Tibial nerve (tissue), 4 donors: ENCODE measurements at places on chromosomes 7 and 10. TPM values are rescaled to one million over a fixed set of nuclear protein-coding genes. Genes with fewer than 3 reads are reported as not detected.

DNA sequence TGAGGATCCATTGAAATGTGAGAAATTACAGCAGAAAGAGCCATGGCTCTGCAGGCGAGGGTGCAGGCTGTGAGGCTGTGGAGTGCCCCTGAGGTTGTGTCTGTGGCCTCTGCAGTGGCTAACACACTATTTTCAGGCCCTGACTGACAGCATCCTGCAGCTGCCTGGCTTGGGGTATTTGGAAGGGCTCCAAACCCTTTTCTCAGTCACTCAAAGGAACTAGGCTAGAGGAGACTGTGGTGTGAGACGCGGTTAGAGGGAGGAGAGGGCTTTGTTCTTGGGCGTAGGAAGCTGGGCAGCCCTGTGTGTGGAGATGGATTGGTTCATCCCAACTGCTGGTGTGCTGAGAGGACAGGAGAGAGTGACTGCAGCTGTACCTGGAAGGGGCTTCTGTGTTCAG lies 134.9 kb downstream of the RAMP3 start:
- no peak for DNase-seq
- H3K27me3 ChIP-seq = no peaks in the 10 kb centered on the region
- H3K27ac ChIP-seq = no peak overlapping the region
- H3K36me3 ChIP-seq = no peaks in the 10 kb centered on the region
- H3K4me3 ChIP-seq = no peak overlapping the region
- H3K4me1 ChIP-seq = no peaks in the 10 kb centered on the region

GRCh38 chr7:10257438-10257837 lies 716.2 kb upstream of the PHF14 start:
- H3K27ac ChIP-seq = no peak overlapping the region
- H3K27me3 ChIP-seq = no peaks in the 10 kb centered on the region
- H3K36me3 ChIP-seq = no peaks in the 10 kb centered on the region
- H3K4me3 ChIP-seq = no peak overlapping the region

PLEKHS1 gene
- not detected for total RNA-seq

NPTX2 gene
- total RNA-seq = 36.3 TPM

EPO gene
- total RNA-seq = 0.30 TPM
